ENCODE measurements at places on chromosomes 11 and 22.

GRCh38 chr11:116192509-116193210 is 580.1 kb downstream of the BUD13 start:
- no peak for DNase-seq

GRCh38 chr11:33769542-33769941 is 4.8 kb downstream of the FBXO3 start:
- no peak for DNase-seq

- DNase-seq = no peak
Measured at GRCh38 chr11:46308631-46309419, 31.4 kb downstream of the CREB3L1 start.

DNA sequence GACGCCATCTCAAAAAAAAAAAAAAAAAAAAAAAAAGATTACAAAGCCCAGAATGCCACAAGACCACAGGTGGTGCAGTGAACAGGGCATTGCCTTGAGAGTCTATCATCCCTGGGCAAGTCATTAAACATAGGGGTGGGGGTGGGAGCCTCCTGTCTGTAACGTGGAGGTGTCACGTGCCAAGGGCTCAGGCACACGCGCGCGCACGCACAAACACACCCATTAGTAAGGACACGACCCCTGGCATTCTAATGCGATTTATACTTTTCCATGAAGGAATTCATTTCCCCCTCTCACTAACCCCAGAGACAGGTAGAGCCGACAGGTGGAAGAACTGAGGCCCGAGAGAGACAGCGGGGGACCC is 5.8 kb upstream of the GCAT start:
- DNase-seq = no peak

DNA sequence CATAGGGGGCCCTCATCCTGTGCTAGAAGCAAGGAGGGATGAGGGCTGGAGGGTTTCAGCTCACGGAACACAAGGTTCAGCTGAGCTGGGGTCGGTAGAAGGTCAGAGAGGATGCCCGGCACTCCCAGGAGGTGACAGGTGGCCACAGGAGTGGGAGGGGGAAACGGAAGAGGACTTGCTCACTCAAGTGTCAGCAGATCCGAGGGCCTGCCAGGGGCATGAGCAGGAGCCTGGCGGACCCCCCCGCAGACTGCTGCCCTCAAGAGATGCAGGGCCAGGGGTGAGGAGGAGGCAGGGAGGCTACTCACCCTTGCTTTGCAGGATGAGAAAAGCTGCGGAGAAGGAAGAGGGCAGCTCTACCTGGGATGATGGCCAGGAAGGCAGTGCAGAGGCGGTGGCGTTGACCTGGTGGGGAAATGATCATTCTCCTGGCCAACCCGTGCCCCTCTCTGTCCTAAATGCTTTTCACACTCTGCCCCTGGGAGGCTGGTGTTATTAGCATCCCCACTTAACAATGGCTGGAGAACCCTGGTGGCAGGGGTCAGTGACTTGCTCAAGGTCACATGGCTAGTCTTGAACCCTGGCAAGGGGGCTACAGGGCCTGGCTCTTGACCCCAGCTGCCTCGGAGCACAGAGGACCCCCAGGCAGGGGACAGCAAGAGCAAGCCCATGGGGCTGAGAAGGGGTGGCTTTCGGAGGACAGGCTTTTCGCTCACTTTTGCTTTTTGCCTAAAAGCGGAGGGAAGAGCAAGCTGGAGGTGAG is 30.1 kb upstream of the CSNK1E start:
- no peak for DNase-seq

DNA sequence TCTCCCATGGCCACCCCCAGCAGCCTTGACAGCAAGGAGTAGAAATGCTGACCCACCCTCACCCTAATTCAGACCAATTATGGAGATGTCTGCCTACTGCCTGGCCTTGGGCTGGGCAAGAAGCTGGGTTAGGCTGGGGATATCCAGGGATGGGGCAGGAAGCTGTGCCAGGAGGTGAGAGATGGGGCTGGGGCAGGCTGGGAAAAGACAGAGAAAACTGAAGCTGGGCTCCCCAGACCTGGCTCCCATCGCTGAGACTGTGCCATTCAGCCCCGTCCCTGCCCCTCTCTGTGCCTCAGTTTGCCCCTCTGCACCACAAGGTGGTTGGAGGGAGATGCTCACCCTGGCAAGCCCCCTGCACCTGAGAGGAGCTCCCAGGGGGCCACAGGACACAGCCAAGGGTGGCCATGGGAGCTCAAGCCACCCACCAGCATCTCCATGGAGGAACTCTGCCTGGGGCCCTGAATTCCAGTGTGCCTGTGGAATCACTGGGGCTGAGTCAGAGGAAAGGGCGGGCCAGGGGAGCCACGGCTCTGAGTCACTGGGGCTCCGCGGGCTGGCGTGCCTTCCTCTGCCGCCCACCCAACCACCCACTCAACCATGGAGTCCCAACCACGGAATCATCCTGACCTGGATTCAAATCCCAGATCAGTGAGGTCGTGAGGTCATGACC is 6.0 kb upstream of the CARD10 start:
- DNase-seq = no peak

DNA sequence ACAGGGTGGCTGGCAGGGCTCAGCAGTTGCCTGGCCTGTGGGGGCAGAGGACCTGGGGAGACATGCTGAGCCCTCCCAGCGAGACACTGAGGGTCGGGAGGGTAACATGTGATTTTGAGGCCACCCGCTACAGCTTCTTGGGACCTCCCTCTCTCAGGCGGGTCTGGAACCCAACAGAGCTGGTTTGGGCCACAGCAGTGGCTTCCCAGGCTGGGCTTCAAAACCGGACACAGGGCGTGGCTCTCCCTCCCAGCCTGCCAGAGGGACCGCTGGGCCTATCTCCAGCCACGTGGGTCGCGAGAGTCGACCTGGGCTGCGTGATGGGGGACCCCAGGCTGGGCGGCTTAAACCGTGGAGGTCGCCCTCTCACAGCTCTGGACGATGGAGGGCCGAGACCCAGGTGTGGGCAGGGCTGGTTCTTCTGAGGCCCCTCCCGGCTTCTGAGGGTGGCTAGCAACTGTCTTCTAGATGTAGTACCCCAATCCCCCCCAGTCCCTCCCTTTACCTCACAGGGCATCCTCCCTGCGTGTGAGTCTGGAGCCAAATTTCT is 91.7 kb downstream of the KCNQ1 start:
- DNase-seq = no peak

- no peak for DNase-seq
Measured at GRCh38 chr11:10746871-10747270, 4.2 kb upstream of the CTR9 start.

GRCh38 chr11:13438291-13438690 is 24.7 kb downstream of the BTBD10 start:
- no peak for DNase-seq

DNA sequence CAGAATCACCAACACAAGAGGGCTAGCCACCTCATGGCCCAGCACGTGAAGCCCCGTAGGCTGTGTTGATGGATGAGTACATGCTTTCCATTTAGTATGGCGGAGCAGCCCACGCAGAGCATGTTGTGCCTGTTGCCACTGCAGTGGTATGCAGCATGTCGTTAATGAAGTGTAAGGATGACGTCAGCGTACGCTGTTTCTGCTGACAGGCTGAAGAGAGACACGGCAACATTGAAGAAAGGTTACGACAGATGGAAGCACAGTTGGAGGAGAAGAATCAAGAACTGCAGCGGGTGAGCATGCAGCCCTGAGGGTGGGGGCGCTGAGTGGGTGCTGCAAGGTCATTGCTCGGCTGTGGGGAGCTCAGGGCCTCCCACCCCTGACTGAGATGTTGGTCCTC is 62.8 kb downstream of the PPFIA1 start:
- no peak for DNase-seq

DNA sequence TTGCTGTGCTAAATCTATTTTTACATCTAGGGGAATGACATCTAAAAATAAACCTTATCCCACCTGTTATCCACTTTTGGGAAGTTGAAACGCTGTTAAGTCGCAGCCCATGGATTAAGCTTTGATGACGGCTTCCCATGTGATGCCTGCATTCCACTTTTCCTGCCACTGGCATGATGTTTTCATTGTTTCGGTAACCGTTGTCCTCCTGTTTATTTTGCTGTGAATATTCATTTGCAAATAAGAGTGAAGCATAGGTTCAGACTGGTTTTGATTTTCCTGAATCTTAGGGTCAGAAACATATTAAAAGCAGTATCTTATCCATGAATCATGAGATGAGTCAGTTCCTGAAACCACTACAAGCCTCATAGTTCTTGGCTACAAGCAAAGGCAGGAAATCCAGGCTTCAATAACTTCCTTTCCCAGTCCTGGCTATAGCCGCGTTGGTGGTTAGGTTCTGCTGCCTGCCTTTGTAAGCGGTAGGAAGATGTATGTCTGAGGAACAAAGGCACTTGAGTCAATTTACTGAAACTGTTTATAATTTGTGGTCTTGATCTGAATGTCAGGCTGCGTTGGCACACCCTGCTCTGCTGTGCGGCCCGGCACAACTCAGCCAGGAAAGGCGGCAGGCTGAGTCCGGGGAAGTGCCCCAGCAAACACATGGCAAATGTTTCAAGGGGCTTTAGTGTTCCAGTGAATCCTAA is 19.4 kb downstream of the TEAD1 start:
- DNase-seq = no peak

- no peak for DNase-seq
Measured at GRCh38 chr22:45341498-45341897, 31.8 kb downstream of the FAM118A start.

DNA sequence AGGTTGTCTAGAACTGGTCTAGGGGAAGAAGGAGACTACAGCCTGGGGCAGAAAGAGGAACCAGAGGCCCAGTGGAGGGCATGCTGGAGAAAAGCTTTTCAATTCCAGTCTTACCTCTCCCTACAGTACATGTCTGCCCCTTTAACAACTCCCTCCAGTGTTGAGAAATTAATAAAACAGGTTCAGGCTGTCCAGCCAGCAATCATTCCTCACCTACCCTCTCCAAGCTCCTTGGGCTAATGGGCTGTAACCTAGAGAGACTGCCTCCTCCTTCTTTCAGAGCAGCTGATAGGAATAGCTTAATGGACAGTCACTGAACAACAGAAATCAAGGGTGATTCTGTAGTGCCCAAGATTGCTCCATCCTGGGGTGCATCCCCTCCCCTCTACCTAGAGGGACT is 8.8 kb downstream of the SLC35F2 start:
- DNase-seq = no peak

GRCh38 chr11:129611661-129612446 is 203.8 kb upstream of the TMEM45B start:
- DNase-seq = no peak

DNA sequence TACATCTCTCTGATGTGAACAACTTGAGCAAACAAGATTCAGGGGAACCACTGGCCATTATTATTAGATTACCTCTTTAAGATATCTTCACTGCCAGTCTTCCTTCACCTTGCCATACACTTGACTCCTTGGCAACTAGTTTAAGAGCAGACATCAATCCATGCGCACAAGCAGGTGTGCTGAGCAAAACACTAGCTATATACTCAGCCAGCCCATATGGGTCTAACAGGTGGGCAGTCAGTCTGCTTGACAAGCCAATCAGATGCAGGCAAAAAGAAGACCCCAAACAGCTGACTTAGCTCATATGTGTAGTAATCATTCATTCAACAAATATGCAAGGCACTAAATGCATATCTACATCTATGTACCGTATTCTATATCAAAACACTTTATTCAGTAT is 101.2 kb downstream of the SIK3 start:
- no peak for DNase-seq

GRCh38 chr11:79441461-79441875 is 638 bp upstream of the TENM4 start:
- no peak for DNase-seq

GRCh38 chr22:45334068-45334467 is 24.3 kb downstream of the FAM118A start:
- DNase-seq = no peak

- no peak for DNase-seq
Measured at GRCh38 chr22:46767249-46767985, 5.0 kb downstream of the TBC1D22A start.

GRCh38 chr11:78248903-78249302 is 60.2 kb downstream of the USP35 start:
- DNase-seq = no peak

DNA sequence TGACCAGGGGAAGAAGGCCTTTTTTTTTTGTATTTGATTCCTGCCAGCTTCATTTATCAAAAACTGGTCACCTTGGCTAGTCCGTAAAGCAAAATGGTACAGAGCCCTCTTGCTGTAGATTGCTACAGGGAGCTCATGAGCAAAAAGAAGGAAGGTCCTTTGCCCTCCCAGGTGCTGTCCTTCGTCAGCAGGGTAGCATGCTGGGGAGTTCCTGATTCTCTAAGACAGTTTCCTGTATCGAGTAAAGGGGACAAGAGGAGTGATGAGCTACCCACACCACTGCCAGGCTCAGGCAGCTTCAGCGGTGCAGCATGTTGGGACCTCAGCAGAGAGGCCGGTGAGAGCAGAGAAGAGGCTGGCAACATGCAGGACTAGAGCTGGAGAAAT is 67.8 kb upstream of the CSNK2A3 start:
- no peak for DNase-seq

DNA sequence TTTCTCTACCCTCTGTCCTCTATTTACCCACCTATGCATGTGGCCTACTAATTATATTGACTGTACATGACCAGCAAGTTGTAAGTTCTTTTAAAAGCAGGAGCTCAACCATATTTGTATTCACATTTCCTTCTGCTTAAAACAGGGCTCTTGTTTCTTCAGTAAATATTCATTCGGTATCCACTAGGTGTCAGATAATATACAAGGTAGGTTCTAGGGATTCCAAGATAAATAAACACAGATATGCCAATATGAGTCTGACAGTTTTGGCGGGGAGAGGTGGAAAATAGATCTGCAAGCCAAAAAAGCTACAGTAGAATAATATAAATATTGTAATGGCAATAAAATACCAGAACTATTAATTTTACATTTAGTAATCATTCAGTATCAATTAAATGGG is 15.3 kb upstream of the RAB30 start:
- no peak for DNase-seq

GRCh38 chr22:49775867-49776511 is 51.7 kb downstream of the BRD1 start:
- no peak for DNase-seq

DNA sequence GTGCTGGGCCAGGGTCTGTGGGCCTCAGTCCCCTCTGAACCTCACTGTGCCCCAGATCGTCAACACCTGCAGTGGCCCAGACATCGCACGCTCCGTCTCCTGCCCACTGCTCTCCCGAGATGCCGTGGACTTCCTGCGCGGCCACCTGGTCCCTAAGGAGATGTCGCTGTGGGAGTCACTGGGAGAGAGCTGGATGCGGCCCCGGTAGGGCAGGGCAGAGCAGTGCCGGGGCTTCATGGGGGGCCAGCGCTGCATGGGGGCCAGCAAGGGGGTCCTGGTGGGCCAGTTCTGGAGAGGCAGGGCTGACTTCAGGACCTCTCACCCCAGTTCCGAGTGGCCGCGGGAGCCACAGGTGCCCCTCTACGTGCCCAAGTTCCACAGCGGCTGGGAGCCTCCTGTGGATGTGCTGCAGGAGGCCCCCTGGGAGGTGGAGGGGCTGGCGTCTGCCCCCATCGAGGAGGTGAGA is 16.3 kb downstream of the EPS8L2 start:
- no peak for DNase-seq

DNA sequence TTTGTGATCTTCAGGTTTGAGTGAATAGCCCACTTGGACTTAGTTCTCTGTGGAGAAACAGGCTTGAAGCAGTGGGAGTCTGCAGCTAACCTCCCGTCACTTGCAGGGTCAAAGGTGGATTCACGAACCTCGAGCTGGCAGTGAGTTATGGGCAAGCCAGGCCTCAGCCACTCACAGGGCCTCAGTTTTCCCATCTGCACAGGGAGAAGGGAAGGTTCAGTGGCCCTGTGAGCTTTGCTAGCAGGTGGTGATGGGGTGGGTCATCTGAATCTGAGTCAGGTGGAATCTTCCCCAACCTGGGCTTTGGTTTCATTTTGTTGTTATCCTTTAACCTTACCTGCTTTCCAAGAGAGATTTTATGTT is 86.6 kb upstream of the GRIK4 start:
- DNase-seq = no peak

Data from stimulated activated CD8-positive, alpha-beta memory T cell treated with anti-CD3 and anti-CD28 coated beads, Interleukin-15, amount 100 ng/mL, for 24 hours (primary cell).